ENCODE measurements at places on chromosomes 6 and 20. TPM values are rescaled to one million over a fixed set of nuclear protein-coding genes. Genes with fewer than 3 reads are reported as not detected.

BPIFB1 gene
- total RNA-seq = not detected

XKR7 gene
- 0.07 TPM for total RNA-seq

BTNL2 gene
- not detected for total RNA-seq

- H3K27me3 ChIP-seq = no peaks in the 10 kb centered on the region
- H3K4me1 ChIP-seq = no peaks in the 10 kb centered on the region
- DNase-seq = no peak
Measured at GRCh38 chr6:96792561-96793190, 44.6 kb downstream of the GPR63 start.

DNA sequence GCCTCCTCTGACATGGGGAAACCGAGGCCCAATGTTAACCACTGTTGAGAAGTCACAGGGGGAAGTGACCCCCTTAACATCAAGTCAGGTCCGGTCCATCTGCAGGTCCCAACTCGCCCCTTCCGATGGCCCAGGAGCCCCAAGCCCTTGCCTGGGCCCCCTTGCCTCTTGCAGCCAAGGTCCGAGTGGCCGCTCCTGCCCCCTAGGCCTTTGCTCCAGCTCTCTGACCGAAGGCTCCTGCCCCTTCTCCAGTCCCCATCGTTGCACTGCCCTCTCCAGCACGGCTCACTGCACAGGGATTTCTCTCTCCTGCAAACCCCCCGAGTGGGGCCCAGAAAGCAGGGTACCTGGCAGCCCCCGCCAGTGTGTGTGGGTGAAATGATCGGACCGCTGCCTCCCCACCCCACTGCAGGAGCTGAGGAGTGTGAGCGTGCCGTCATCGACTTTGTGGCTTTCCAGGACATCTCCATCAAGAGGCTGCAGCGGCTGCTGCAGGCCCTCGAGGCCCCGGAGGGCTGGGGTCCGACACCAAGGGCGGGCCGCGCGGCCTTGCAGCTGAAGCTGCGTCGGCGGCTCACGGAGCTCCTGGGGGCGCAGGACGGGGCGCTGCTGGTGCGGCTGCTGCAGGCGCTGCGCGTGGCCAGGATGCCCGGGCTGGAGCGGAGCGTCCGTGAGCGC lies 1.6 kb downstream of the TNFRSF6B start:
- no peak for DNase-seq
- no peaks in the 10 kb centered on the region for H3K27me3 ChIP-seq
- H3K4me1 ChIP-seq = peaks cover 27% of the 10 kb centered on the region
- H3K36me3 ChIP-seq = no peaks in the 10 kb centered on the region

DNA sequence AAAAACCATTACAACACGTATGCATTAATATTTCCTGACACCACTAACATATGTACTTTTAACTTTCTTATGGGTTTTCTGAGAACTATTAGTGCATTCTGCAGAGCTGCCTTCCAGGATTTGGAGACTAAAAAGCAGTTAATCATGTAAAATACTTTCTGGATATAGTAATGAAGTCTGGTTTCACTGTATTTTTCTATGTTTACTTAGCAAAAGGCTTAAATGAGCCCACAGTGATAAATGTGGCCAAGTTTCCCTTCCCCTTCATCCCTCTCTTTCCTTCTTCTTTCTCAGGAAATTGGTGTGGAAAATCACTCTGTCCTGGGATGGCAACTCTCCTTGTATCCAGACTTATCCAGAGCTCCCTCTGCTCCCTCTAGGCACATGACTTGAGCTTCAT lies 29.7 kb upstream of the ENPP1 start:
- no peaks in the 10 kb centered on the region for H3K4me1 ChIP-seq
- DNase-seq = no peak
- no peaks in the 10 kb centered on the region for H3K36me3 ChIP-seq
- H3K27me3 ChIP-seq = no peaks in the 10 kb centered on the region
- H3K4me3 ChIP-seq = no peak overlapping the region

DNA sequence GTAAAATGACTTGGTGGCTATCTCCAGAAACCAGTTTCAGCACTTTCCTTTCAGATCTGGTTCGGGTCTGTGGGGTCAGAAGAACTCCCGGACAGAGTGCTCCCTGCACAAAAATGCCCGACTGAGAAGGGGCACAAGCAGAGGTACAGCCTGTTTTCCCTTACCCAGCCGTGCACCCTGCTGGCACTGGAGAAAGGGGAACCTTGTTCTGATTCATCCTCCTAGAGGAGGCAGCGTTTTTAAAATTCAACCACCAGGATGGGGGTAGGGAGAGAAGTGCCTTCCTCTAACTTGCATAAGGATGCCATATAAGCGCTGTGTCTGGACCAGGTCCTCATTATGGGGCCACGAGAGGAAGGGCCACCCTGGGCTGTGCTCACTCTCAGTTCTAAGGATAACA lies 17.6 kb downstream of the RIMS4 start:
- H3K4me3 ChIP-seq = no peak overlapping the region
- no peaks in the 10 kb centered on the region for H3K27me3 ChIP-seq
- H3K27ac ChIP-seq = no peak overlapping the region
- DNase-seq = no peak

- no peaks in the 10 kb centered on the region for H3K36me3 ChIP-seq
- peak overlapping the region; percentile 46 for H3K27ac ChIP-seq
- H3K27me3 ChIP-seq = no peaks in the 10 kb centered on the region
- H3K4me3 ChIP-seq = no peak overlapping the region
Measured at GRCh38 chr20:47768016-47768824, 17.1 kb downstream of the SULF2 start.

GRCh38 chr20:37898233-37899104 lies 4.5 kb upstream of the VSTM2L start:
- H3K4me1 ChIP-seq = no peaks in the 10 kb centered on the region
- peaks cover 19% of the 10 kb centered on the region for H3K27me3 ChIP-seq
- no peak for DNase-seq
- no peaks in the 10 kb centered on the region for H3K36me3 ChIP-seq
- H3K4me3 ChIP-seq = no peak overlapping the region

DNA sequence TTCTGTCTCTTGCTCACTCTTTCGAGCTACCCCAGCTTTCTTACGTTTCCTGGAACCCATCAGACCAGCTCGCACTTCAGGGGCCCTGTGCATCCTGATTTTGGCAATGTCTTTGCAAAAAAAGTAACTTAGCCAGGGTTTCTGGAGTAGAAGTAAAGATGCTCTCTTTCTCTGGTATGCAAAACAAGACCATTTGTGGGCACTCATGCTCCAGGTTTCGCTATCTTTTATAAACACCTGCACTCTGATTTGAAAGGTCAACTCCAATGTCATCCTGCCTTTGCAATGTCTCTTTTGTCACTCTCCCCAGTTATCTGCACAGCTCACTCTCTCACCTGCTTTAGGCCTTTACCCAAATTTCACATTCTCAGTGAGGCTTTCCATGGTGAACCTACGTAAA lies 869.1 kb downstream of the QKI start:
- H3K36me3 ChIP-seq = no peaks in the 10 kb centered on the region
- no peaks in the 10 kb centered on the region for H3K27me3 ChIP-seq
- no peak for DNase-seq
- no peak overlapping the region for H3K4me3 ChIP-seq

- H3K4me3 ChIP-seq = no peak overlapping the region
- H3K27me3 ChIP-seq = no peaks in the 10 kb centered on the region
- no peak overlapping the region for H3K27ac ChIP-seq
- DNase-seq = no peak
Measured at GRCh38 chr6:165077876-165078275, 231.5 kb downstream of the C6orf118 start.

DNA sequence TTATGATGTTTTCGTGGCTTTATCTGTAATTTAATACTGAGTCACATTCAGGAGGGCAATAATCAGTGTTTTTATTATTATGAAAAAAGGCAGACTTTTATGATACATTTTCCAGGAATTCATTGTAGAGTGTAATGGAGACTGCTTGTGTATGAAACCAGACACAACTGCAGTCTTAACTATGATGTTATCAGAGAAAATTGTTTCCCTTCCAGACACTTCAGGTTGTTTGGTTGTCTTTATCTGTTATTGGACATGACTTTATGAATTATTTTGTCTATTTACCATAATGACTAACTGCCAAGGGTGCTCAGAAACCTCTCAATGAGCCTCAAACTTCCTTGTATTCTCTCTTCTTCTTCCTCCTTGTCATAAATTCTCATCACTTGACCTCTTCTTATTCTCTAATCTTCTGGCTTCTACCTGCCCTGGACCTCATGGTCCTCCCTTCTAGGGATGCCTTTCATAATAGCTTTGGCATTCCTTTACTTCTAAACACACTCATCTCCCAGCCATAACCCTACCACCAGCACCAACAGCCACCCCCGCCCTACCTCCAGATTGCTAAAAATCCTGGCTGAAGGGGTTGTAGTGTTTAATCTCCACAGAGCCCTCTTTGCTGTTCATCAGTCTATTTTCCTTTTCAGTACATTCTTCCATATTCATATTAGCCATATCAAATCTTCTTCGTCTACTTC lies 492.5 kb downstream of the CDKAL1 start:
- H3K36me3 ChIP-seq = no peaks in the 10 kb centered on the region
- no peak overlapping the region for H3K4me3 ChIP-seq
- no peaks in the 10 kb centered on the region for H3K4me1 ChIP-seq
- no peaks in the 10 kb centered on the region for H3K27me3 ChIP-seq

DNA sequence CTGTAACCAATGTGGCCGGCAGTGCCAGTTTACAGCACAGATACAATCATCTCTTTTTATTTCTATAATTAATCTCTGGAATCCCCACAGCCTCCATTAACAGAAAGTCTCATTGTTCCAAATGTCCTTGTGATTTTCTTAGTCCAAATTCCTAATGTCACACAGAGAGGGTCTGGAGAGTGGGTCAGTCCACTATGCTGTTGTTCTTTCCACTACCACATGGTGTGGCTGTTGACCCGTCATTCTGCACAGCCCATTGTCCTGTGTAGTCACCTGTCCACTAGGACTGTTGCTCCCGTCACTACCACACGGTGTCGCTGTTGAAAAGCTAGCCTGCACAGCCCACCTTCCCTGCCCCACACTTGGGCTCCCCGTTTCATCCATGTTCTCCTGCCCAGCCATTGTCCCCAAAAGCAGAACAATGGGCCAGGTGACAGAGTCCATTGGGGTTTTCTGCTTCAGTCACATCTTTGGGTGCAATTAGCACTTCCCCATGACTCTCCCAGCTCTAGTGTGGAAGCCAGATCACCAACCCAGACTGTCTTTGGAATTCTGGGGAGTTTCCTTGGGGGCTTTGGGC lies 8.6 kb upstream of the LBP start:
- H3K4me1 ChIP-seq = no peaks in the 10 kb centered on the region
- no peaks in the 10 kb centered on the region for H3K27me3 ChIP-seq
- no peak overlapping the region for H3K27ac ChIP-seq
- H3K4me3 ChIP-seq = no peak overlapping the region

- H3K36me3 ChIP-seq = no peaks in the 10 kb centered on the region
- H3K4me1 ChIP-seq = peaks cover 11% of the 10 kb centered on the region
- DNase-seq = no peak
- H3K27ac ChIP-seq = no peak overlapping the region
- no peaks in the 10 kb centered on the region for H3K27me3 ChIP-seq
Measured at GRCh38 chr20:33681728-33682353, 4.3 kb downstream of the E2F1 start.

GRCh38 chr6:96766769-96767168 lies 70.5 kb downstream of the GPR63 start:
- no peak for DNase-seq
- H3K4me1 ChIP-seq = no peaks in the 10 kb centered on the region
- H3K4me3 ChIP-seq = no peak overlapping the region
- no peaks in the 10 kb centered on the region for H3K27me3 ChIP-seq
- no peak overlapping the region for H3K27ac ChIP-seq

DNA sequence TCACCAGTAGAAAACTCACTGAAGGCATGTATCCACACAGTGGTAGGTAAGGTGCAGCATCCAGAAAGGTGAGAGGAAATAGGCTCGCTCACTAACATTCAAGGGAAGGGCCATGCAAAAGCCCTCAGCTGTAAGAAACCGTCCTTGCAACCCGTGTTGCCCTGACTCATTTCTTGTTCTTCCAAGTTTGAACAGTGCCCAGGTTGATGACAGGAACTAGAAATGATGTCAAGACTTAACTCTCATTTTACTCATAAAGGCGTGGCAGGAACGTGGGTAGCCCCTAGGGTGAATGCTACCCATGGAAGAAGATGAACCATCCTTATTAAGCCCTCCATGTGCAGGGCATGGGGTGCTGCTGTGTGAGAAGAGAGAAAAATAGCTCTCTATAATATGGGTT lies 187.6 kb downstream of the CD83 start:
- DNase-seq = no peak
- no peaks in the 10 kb centered on the region for H3K36me3 ChIP-seq
- no peak overlapping the region for H3K27ac ChIP-seq

DNA sequence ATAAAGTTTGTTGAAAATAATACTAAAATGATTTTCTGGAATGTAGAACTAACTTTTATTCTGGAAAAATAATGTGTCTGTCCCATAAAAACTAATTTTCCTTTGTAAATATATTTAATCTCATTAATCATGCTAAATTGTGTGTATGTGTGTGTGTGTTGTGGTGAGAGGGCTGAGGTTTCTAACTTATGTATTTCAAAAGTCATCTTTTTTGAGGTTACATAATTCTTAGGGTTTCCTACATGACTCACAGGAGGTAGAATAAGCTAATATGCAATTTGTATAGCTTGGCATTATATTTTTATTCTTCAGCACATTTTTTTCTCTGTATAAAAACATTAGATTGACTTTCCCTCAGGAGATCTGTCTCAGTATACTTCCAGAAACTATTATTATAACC lies 64.1 kb upstream of the CLVS2 start:
- no peak overlapping the region for H3K27ac ChIP-seq
- H3K27me3 ChIP-seq = no peaks in the 10 kb centered on the region
- H3K36me3 ChIP-seq = no peaks in the 10 kb centered on the region
- no peak overlapping the region for H3K4me3 ChIP-seq

DNA sequence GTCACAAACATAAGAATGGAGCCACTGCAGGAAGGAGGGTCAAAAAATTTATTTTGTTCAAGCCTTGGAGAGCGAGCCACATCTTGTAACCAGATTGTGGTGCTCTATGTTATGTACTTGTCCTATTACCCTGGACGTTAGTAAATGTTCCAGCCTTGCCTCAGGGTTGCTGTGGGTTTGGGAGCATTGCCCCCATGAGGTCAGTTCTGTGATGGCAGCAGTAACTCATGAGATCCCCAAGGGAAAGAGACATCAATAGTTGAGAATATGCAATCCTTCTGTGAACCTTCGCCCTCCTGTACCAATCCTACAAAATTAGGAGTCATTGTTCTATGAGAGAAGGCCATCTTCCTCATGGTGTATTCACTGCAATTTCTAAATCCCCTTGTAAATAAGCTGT lies 16.4 kb upstream of the CFAP206 start:
- no peaks in the 10 kb centered on the region for H3K27me3 ChIP-seq
- no peak overlapping the region for H3K4me3 ChIP-seq
- DNase-seq = no peak
- no peaks in the 10 kb centered on the region for H3K4me1 ChIP-seq

- H3K4me1 ChIP-seq = no peaks in the 10 kb centered on the region
- H3K36me3 ChIP-seq = no peaks in the 10 kb centered on the region
- no peak for DNase-seq
- H3K4me3 ChIP-seq = no peak overlapping the region
- no peak overlapping the region for H3K27ac ChIP-seq
Measured at GRCh38 chr20:59386809-59387208, 86.4 kb downstream of the EDN3 start.

DNA sequence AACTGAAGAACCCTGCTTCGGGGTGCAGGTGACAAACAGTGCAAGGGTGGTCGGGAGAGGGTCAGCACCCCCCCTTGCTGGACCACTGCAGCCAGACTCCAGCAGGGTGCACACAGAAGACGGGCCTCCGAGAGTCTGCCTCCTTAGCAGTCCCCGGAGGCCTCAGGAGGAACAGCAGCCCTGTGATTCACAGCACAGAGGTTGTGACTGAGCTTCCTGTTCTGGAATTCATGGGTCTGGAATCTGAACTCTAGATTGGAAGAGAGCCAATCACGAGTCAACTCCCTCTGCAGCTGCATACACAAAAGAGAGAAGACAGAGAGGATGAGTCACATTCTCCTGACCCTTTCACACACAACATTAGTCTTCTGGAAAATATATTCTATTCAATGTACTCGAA lies 249.0 kb upstream of the OPRM1 start:
- H3K4me3 ChIP-seq = no peak overlapping the region
- H3K27ac ChIP-seq = no peak overlapping the region
- H3K4me1 ChIP-seq = no peaks in the 10 kb centered on the region
- peak; percentile 19 for DNase-seq
- H3K36me3 ChIP-seq = no peaks in the 10 kb centered on the region
